ENCODE measurements at places on chromosomes 3 and 15. TPM values are rescaled to one million over a fixed set of nuclear protein-coding genes. Genes with fewer than 3 reads are reported as not detected.
A peak's percentile ranks its signal among the peaks of the same experiment; 100 is the strongest.

ACOX2 gene
- total RNA-seq: 18.6 TPM

GRCh38 chr3:74410276-74410941, 204.1 kb downstream of the CNTN3 start:
- no peak for DNase-seq
- H3K36me3 ChIP-seq: no peaks in the 10 kb centered on the region

- no peak overlapping the region for H3K27ac ChIP-seq
- no peaks in the 10 kb centered on the region for H3K4me1 ChIP-seq
- no peak overlapping the region for H3K4me3 ChIP-seq
- no peaks in the 10 kb centered on the region for H3K27me3 ChIP-seq
- no peaks in the 10 kb centered on the region for H3K36me3 ChIP-seq
Observed at GRCh38 chr3:99170867-99171517, 269.5 kb upstream of the DCBLD2 start.

- no peaks in the 10 kb centered on the region for H3K27me3 ChIP-seq
- no peak overlapping the region for H3K4me3 ChIP-seq
- DNase-seq: peak; percentile 12
- peaks cover 23% of the 10 kb centered on the region for H3K36me3 ChIP-seq
- no peaks in the 10 kb centered on the region for H3K4me1 ChIP-seq
Observed at GRCh38 chr3:33636125-33636850, 81.8 kb downstream of the CLASP2 start.

DNA sequence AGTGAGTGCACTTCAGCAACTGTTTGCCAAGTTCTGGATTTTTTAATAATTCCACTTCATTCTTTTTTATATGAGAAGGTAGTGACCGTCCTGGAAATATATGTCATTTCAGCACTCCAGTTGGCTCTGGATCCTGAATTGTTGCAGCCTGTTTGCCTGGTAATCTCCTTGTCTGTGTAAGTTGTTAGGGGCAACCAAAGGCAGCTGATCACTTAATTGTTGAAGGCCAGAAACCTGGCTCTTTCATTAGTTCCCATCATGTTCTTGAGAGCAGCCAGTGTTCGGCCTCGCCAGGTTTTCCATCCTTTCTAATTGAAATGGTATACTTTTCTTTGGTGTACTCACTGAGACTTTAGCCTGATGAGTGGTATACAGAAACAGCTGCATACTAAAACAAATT, 168.6 kb downstream of the SOX2 start:
- H3K4me3 ChIP-seq: no peak overlapping the region
- DNase-seq: no peak
- no peaks in the 10 kb centered on the region for H3K36me3 ChIP-seq
- no peak overlapping the region for H3K27ac ChIP-seq

Data from tibial nerve (tissue), 4 donors.